ENCODE measurements at places on chromosomes 6 and 20. TPM values are rescaled to one million over a fixed set of nuclear protein-coding genes. Genes with fewer than 3 reads are reported as not detected.

- DNase-seq, result no peak
These were observed 12.3 kb downstream of the CDYL start for GRCh38 chr6:4788482-4788881.

DNA sequence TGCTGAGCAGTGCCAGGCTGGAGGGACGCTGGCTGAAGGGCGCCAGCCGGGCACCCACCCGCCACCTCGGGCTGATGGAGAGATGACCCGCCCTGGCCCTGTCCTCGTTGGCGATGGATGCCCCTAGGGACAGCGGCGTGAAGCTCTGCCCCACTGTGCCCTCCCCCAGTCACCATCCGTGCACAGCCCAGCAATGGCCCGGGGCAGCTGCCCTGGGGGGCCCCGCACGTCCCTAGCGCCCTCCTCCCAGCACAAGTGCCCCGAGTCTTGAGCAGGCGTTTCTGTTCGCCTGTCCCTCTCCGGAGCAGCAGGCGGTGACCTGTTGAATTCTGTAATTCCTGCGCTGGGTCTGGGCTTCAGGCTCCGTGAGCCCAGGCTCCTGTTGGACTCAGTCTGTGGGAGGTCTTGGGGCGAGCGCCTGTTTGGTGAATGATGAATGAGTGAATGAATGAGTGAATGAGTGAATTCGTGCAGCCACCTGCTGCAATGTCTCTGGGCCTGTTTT lies 36.8 kb upstream of the CHRNA4 start:
- no peak for DNase-seq

DNA sequence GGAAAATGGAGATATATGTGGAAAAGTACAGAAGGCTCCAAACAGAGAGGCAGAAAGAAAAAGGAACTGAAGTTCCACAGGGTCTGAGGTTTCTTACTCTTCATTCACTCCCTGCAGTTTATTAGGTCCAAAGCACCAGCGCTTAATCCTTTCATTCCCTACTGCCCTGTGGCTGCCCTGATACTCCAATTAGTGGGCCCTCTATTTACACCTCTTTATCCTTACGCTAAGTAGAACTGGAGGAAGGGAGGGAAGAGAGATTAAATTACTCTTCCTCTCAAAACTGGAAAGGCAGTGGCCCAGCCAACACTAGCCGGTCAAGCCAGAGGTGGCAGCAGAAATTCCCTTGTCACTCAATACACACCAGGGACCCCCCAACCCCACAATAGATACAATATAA lies 20.4 kb downstream of the TRERF1 start:
- no peak for DNase-seq

SGK1 gene
- 16.7 TPM for total RNA-seq
